ENCODE measurements at places on chromosomes 5 and 9. TPM values are rescaled to one million over a fixed set of nuclear protein-coding genes. Genes with fewer than 3 reads are reported as not detected.

GRCh38 chr5:169422087-169422486 lies 121.1 kb upstream of the SLIT3 start:
- no peaks in the 10 kb centered on the region for H3K36me3 ChIP-seq
- H3K4me3 ChIP-seq, result no peak overlapping the region
- DNase-seq, result no peak
- H3K27ac ChIP-seq, result no peak overlapping the region
- H3K27me3 ChIP-seq, result no peaks in the 10 kb centered on the region

DNA sequence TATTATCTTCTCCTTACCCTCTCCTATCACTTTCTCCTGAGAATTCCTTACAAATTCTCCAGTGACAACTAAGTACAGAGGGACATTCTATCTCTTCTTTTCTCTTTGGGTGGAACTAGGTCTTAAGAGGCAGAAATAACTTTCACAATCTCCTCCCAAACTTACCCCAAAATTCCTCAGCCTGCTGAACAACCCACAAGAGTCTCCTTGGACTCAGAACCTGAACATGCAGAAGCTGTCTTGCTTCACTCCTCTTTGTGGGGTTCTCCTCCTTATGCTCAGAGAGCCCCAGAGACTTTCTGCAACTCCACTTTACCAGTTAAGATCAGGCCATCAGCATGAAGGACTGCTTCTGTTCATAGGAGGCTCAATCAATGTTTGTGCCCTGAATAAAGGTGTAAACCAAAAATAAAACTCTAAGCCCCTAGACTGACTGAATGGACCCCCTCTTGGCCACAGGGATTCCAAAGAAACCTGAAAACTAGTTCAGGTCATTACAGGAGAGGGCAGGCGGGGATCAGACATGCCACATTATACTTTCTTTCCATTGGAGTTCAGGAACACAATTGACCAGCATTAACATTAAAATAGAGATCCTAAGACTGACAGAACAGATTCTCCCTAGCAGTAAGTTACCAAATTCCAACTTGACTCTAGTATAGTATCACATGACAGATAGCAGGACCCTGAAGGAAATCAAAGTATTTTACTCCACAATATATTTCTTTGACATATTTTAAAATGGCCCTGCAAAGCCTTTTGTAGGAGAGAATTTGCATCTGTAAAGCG lies 179.7 kb upstream of the FBXL17 start:
- no peak overlapping the region for H3K4me3 ChIP-seq
- no peak overlapping the region for H3K27ac ChIP-seq
- no peaks in the 10 kb centered on the region for H3K4me1 ChIP-seq

DNA sequence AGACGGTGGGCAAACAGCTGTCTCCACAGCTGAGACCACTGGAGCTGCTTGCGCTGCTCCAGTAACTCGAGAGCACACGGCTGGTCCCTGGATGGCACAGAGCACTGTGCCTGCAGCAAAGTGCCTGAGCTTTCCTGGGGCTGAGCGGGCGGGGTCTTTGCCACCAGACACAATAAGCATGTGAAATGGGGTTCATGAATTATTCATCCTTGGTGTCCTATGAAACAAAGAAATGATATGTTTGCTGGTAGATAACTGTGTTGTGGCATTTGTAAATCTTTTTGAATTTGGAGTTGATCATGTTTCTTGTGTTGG lies 151.7 kb upstream of the MPDZ start:
- no peak overlapping the region for H3K27ac ChIP-seq
- no peaks in the 10 kb centered on the region for H3K27me3 ChIP-seq
- H3K4me1 ChIP-seq, result no peaks in the 10 kb centered on the region
- no peaks in the 10 kb centered on the region for H3K36me3 ChIP-seq
- DNase-seq, result no peak

DNA sequence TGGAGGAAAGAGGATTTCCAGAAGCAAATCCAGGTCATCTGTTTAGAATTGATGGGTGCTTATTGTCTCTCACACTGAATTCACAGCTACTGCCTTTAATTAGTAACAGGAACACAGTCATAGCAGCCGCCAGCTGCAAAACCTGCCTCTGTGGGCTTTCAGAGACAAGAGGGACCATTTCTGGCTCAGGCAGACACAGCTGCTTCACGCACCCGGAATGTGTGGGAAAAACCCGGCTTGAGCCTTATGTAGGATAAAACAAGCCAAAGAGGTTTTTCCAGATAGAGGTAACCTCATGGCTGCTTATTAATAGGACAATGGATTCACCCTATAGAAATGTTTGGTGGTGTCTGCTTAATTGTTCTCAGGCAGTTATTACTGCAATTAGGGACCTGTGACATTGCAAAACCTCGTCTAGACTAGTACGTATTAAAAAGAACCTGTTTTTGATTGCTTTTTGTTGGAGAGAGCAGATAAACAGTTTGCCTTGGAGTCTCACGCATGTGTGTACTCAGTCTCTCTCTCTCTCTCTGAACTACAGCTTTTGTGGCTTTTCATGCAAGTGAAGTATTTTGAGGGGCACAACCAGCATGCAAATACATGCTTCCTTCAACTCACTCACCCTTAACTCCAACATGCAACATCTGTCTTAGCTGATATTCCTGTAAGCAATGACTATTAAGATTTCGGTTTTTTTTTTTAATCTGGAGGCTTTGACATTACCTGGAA lies 302.7 kb downstream of the PLK2 start:
- H3K4me1 ChIP-seq, result no peaks in the 10 kb centered on the region
- no peaks in the 10 kb centered on the region for H3K27me3 ChIP-seq
- no peak for DNase-seq
- no peak overlapping the region for H3K4me3 ChIP-seq
- H3K36me3 ChIP-seq, result no peaks in the 10 kb centered on the region

DNA sequence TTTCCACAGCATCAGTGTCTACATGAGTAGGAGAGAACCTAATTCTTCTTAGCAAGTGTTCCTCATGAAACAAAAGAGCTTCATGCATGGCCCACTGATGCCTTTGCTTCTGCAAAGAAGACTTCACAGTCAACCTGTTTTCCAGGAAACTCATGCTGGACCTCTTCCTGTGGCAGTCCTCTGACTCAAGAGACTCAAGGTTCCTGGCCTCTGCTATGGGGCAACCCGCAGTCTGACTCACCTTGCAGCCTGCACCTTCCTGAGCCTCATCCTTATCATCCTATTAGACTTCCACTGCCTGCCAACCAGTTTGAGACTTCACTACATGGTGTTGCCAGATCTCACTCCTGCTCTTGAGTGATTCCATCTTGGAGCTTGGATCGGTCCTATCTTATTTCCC lies 17.6 kb upstream of the AGGF1 start:
- no peak for DNase-seq
- no peaks in the 10 kb centered on the region for H3K27me3 ChIP-seq
- no peaks in the 10 kb centered on the region for H3K4me1 ChIP-seq
- H3K36me3 ChIP-seq, result no peaks in the 10 kb centered on the region
- H3K4me3 ChIP-seq, result no peak overlapping the region

DNA sequence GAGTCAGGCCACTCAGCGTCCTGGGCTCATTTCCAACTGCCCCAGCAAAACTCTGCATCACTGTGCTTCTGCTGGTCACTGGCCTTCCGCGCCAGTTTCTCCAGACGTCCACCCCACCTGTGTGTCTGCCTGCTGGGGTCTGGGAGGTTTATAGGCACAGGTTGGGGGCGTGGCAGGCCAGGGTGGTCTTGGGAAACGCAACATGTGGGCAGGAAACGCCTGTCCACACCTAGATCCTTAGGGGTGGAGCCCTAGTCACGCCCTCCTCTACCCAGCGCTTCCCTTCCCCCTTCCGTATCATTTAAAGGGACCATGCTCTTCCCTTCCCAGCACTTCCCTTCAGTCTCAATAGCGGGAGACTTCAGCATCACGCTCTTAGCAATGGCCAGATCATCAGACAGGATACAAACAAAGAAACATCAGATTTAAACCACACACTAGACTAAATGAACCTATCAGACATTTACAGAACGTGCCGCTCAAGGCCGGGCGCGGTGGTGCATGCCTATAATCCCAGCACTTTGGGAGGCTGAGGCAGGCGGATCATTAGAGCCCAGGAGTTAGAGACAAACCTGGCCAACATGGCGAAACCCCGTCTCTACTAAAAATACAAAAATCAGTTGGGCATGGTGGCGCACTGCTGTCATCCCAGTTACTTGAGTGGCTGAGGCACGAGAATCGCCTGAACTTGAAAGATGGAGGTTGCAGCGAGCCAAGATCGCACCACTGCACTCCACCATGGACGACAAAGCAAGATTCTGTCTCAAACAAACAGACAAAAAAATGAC lies 11.8 kb upstream of the BTNL9 start:
- no peaks in the 10 kb centered on the region for H3K4me1 ChIP-seq
- DNase-seq, result no peak

GRCh38 chr5:142626099-142626498 lies 59.8 kb downstream of the FGF1 start:
- H3K27ac ChIP-seq, result no peak overlapping the region
- DNase-seq, result no peak
- peaks cover 6% of the 10 kb centered on the region for H3K4me1 ChIP-seq
- no peak overlapping the region for H3K4me3 ChIP-seq
- H3K36me3 ChIP-seq, result no peaks in the 10 kb centered on the region
- H3K27me3 ChIP-seq, result no peaks in the 10 kb centered on the region

DNA sequence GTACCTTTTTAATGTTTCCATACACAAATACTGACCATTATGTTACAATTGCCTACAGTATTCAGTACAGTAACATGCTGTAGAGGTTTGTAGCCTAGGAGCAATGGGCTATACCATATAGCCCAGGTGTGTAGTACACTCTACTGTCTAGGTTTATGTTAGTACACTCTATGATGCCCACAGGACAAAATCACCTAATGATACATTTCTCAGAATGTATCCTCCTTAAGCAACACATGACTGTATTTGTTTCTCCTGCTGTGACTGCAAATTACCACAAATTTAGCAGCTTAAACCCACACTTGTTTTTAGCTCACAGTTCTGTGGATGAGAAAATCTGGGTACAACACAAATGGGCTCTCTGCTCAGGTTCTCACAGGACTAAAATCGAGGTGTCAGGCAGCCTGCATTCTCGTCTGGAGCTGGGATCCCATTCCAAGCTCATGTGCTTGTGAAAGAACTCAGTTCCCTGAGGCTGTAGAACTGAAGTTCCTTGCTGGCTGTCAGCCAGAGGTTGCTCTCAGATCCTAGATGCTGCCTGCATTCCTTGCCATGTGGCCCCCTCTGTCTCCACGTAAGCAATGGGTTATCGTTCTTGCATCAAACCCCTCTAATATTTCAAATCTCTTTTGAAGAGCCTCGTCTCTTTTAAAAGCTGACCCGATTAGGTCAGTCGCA lies 38.6 kb upstream of the PIK3R1 start:
- no peaks in the 10 kb centered on the region for H3K27me3 ChIP-seq
- H3K4me3 ChIP-seq, result no peak overlapping the region
- H3K4me1 ChIP-seq, result no peaks in the 10 kb centered on the region
- no peak for DNase-seq
- H3K27ac ChIP-seq, result no peak overlapping the region

GRCh38 chr9:83284746-83285145 lies 221.8 kb upstream of the RASEF start:
- no peak for DNase-seq
- no peak overlapping the region for H3K4me3 ChIP-seq
- H3K4me1 ChIP-seq, result peaks cover 16% of the 10 kb centered on the region
- no peaks in the 10 kb centered on the region for H3K36me3 ChIP-seq
- H3K27ac ChIP-seq, result no peak overlapping the region

DNA sequence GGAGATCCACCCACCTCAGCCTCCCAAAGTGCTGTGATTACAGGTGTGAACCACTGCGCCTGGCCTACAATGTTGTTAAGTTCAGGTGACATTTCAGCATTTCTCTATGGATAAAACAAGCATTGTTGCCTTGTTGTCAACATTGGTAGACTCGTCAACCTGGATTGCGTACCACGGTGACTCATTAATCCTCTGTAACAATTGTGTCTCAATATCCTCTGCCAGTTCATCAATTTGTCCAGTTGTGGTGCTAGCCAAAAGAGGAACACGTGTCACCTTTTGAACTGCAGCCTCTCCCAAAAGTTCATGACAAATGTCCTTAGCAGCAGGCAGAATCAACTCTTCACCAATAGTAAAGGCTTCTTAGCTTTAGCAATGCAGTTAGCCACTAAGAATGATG lies 46.3 kb upstream of the LARP1 start:
- no peak overlapping the region for H3K4me3 ChIP-seq
- H3K36me3 ChIP-seq, result no peaks in the 10 kb centered on the region
- no peak overlapping the region for H3K27ac ChIP-seq

DNA sequence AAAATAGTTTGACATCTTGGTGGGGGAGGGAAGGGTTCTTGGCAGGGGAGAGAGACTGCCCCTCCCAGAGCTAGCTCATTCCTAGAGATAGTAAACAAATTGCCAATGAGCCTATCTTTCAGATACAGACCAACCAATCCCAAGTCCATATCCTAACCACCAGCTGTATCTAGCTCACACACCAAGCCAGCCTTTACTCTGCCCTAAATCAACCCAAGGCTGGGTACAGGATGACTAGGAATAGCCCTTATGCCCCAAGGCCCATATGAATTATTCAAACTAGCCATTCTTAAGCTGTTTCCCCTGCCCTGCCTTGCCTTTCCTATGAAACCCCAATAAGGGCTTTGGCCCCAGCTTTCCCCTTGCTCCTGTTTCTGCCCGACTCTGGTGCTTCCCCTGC lies 281.3 kb upstream of the PANK3 start:
- no peaks in the 10 kb centered on the region for H3K27me3 ChIP-seq
- H3K4me3 ChIP-seq, result no peak overlapping the region
- no peak for DNase-seq
- no peaks in the 10 kb centered on the region for H3K36me3 ChIP-seq
- H3K4me1 ChIP-seq, result no peaks in the 10 kb centered on the region

GRCh38 chr9:87640385-87640795 lies 85.5 kb upstream of the CTSL start:
- DNase-seq, result no peak
- H3K27me3 ChIP-seq, result no peaks in the 10 kb centered on the region
- H3K36me3 ChIP-seq, result peaks cover 42% of the 10 kb centered on the region
- H3K4me1 ChIP-seq, result peaks cover 26% of the 10 kb centered on the region

DNA sequence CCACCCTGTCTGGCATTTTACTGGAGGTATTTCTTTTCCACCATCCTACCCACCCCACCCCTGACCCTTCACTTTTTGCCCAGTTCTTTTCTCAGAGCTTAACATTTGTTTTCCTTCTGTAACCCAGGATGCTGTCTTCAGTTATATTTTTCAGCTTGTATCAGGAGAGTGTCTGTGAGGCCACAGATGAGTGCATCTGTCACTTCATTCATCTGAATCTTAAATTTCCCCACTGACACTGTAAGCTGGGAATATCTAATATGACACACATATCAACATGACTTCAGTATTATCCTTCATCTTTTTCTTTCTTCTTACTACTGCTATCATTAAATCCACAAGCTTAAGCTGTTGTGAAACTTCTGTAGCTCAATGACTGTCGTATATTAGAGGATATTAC lies 4.9 kb downstream of the MARCHF3 start:
- no peak overlapping the region for H3K4me3 ChIP-seq
- H3K4me1 ChIP-seq, result no peaks in the 10 kb centered on the region
- no peaks in the 10 kb centered on the region for H3K36me3 ChIP-seq
- DNase-seq, result no peak

- H3K4me3 ChIP-seq, result no peak overlapping the region
- DNase-seq, result no peak
- H3K27ac ChIP-seq, result no peak overlapping the region
- H3K4me1 ChIP-seq, result no peaks in the 10 kb centered on the region
Measured at GRCh38 chr5:154455585-154455984, 9.8 kb downstream of the SAP30L start.

IL3 gene
- not detected for total RNA-seq

PCA3 gene
- not detected for total RNA-seq

SAXO1 gene
- total RNA-seq, result 0.12 TPM

SMC2 gene
- 7.8 TPM for total RNA-seq

CDC25C gene
- 0.29 TPM for total RNA-seq

All from upper lobe of right lung (tissue), 1 donor.